ENCODE measurements at places on chromosomes 7 and 10.

- no peak for DNase-seq
Measured at GRCh38 chr10:117360994-117361667, 14.1 kb downstream of the PDZD8 start.

GRCh38 chr7:125661-126060 lies 66.7 kb upstream of the FAM20C start:
- DNase-seq, result no peak

DNA sequence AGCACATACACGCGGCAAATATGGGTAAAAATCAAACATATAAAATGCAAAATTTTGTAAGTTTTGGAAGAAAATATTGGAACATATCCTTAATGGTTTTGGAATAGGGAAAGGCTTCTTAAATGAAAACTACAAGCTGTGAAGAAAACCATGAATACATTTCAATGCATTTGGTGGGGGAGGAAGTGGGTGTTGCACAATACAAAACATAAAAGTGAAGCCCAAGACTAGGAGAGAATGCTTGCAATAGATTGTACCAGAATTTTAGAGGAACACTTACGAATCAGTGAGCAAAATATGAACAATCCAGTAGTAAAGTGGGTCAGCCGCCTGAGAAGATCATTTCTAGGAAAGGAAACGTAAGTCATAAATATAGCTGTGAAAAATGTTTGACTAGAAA lies 322.6 kb upstream of the MKI67 start:
- DNase-seq, result no peak

DNA sequence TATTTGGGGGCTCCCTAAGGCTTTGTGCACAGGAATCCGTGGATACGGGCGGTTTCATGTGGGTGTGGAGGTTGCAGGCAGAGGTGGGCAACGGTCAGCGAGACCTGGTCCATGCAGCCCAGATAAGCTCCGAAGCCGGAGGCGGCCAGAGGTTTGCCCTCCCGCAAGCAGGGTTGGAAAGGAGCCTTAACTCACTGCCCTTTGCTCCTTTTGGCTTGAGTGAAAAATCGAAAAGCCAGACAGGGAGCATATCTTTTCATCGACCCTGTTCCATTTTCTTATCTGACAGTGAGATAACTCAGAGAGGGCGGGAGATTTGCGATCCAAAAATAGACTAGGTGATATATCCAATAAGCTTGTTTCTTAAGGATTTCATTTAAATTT lies 1.5 kb downstream of the GRM3 start:
- no peak for DNase-seq

DNA sequence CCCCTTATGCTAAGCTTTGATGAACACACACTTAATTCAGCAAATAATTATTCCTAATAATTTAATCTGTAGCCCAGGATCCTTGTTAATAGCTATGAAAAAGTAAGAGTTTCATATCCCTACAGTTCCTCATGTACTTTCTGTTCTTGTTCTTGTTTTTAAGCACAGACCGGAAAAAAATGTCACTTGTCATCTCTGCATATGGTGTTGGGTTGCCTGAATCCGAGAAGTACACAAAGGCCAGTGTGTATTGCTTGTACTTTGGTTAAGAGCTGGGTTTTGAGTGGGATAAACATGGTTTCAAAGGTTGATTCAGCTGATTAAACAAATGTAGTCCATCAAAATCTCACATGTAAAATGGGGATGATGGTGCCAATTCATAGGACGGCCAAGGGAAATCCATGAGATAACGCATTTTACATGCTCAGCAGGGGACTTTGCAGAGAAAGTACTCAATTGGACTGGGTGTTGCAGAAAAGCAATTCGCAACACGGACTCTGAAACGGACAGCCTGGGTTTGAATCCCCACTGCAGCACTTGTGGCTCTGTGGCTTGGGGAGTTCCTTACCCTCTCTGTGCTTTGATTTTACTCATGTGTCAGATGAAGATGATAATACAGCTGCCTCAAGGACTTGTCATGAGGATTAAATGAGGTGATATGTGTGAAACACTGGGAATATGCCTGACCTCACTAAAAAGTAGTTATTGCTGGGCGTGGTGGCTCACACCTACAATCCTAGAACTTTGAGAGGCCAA lies 71.7 kb downstream of the MAP3K8 start:
- DNase-seq, result peak; percentile 36

- no peak for DNase-seq
Measured at GRCh38 chr7:158050978-158051651, 536.5 kb downstream of the PTPRN2 start.

GRCh38 chr10:117345143-117345542 lies 30.1 kb downstream of the PDZD8 start:
- DNase-seq, result peak; percentile 40

- DNase-seq, result no peak
Measured at GRCh38 chr7:87116315-87116714, 35.9 kb upstream of the DMTF1 start.

- no peak for DNase-seq
Measured at GRCh38 chr7:152902054-152902453, 142.5 kb downstream of the ACTR3B start.

DNA sequence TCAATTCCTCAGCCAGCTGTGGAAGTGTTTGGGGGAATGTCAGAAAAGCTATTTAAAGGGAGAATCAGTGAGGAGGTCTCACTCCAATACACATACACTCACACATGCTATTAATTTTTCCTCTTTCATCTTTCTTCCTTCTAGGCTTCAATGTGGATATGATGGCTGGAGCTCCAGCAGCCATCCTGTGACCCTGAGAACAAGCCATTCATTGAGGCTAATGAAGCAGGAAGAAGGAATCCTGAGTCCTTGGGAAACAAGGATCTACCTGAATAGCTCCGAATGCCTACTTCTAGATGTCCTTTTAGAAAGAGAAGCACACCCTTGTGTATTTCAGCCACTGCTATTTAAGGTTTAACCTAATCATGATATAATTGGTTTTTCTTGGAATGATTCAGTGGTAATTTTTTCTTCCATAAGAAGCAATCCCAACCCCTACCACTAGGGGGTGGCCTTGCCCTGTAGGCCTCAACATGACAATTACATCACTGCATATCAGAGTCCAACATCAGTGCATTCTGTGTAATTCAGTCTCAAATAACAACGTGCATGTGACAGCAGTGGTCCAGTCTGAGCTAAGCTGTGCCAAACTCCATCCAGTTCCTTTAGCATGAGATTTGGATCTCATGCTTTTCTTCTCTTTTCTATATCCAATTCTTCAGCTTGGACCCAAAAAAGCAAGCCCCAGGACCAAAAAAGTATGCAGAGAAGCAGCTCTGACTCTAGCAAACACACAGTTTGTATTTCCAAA lies 85.3 kb upstream of the ANKRD1 start:
- DNase-seq, result peak; percentile 77

DNA sequence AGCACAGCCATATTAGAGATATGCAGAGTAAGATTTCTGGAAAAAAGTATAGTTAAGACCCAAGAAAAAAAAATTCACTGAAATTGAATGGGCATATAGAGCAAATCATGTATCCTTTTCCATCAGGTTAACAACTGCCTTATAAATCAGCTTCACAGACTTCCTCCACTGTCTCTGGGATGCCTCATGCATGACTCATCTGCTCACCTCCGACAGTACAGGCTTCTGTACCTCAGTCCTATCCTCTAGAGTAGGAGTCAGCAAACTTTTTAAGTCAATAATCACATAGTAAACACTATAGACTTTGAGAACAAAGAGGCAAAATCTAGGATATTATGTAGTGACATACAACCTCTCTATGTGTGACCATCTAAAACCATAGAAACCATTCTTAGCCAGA lies 211.6 kb upstream of the SP8 start:
- DNase-seq, result no peak

- no peak for DNase-seq
Measured at GRCh38 chr10:75531571-75532031, 100.2 kb downstream of the LRMDA start.

DNA sequence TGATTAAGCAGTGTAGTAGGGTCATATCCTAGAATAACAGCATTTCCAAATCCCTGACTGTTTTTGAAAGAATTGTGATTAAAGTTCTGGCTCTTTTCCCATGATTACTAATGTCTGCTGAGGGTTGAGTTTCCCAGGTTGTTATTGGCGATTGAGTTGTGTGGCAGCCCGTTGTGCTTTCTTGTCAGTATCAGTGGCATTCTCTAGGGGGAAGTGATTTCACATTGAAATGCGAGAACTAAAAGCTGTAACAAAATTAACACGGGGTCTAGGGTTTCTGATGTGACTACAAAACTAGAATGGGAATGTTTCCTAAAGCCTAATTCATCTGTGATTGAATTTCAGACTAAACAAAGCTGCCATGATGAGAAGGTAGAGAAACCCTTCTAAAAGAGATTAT lies 349.4 kb downstream of the EXOC4 start:
- no peak for DNase-seq

- DNase-seq, result no peak
Measured at GRCh38 chr7:45563941-45564461, 10.2 kb upstream of the ADCY1 start.

- DNase-seq, result peak; percentile 12
Measured at GRCh38 chr7:37018954-37019353, 294.7 kb upstream of the AOAH start.

GRCh38 chr7:24730018-24730369 lies 27.3 kb downstream of the GSDME start:
- no peak for DNase-seq

GRCh38 chr7:45660901-45661211 lies 86.7 kb downstream of the ADCY1 start:
- no peak for DNase-seq

DNA sequence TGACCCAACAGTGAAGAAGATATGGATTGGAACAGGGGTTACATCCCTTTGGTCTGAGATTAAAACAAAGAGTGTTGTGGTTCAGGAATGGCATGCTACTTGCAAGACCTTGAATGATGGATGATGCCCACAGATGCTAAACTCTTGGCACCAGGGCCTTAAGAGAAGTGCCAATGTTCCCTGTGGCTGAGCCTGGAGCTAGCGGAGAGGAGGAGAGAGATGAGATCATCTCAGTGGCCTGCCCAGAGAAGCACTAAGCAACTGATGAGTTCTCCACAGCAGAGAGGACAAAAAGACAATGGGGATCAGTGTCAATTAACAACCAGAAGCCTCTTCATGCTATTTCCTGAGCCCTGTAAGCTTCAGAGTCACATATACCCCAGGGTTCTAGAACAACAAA lies 97.8 kb downstream of the ELAPOR2 start:
- DNase-seq, result no peak

DNA sequence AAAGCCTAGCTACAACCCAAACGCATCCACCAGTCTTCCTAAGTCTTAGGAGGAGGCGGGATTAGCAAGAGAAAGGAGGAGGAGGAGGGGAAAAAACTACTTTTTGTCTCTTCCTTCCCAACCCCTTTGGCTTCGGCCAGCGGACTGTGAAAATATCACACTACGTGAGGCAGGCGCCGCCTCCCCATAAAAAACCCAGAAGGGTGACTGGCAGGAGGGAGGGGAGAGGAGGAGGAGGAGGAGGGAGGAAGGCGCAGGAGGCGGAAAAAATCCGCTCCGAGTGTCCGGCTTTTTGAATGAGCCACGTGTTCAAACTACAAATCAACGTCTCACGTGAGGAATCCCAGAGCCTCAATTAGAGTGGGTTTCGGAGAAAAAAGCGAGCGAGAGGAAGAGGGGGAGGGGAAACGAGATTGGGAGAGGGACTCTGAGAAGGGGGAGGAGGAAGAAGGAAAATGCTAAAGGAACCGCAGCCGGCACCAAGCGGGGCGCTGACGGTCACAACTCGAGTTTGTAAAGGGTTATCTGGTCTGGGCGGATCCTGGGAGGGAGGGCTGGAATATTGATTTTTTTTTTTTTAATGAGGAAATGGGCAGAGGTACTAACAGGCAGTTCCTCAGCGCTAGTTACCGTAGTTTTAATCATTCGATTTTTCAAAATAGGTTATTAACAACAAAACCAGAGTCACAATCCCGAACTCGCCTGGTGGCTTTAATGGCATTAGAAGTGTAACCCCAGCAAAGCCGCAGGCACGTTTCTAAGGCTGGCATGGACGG lies at the start of gene IGF2BP3:
Gene IGF2BP3, minus strand, starts transcription at position 162 of the 776 bp plus-strand sequence. CDS start 381 bp downstream, outside the sequence.
- DNase-seq, result peak; percentile 37

GRCh38 chr7:70307544-70308106 lies 709.4 kb downstream of the AUTS2 start:
- no peak for DNase-seq

DNA sequence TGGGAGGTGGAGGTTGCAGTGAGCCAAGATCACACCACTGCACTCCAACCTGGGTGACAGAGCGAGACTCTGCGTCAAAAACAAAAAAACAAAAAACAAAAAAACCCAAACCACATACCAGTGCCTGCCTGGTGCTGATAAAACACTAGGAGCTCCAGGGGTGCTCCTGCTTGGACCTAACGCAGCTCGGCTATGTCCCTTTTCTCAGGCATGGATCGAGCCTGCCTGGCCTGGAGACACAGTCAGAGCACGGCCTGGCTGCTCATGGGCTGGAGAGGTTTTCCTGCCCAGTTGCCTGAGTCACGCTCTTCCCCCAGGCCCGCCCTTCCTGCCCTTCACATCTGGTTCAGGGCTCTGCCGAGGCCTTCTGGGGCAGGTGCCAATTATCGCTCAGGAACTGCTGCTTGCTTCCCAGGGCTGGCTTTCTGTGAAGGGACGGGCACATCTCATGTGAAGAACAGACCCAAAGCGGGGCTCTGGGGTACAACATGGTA lies 12.6 kb upstream of the NPFFR1 start:
- DNase-seq, result peak; percentile 62

DNA sequence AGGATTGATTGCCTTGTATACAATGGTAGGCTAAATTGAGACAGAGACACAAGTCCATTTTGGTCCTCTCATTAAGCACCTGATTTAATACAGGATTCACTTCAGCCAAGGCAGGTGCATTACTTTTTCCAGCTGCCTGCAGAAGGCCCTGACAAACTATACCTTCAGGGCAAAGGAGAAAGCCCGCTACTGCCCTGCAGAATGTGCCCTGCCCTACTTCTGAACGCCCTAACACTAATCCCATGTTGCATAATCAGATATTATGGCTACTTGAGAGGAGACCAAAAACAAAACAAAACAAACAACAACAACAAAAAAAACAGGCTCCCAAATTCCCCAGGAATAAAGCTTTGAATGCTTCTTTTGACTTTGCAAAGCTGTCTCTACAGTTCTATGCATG lies 116.9 kb upstream of the ABI1 start:
- DNase-seq, result no peak

DNA sequence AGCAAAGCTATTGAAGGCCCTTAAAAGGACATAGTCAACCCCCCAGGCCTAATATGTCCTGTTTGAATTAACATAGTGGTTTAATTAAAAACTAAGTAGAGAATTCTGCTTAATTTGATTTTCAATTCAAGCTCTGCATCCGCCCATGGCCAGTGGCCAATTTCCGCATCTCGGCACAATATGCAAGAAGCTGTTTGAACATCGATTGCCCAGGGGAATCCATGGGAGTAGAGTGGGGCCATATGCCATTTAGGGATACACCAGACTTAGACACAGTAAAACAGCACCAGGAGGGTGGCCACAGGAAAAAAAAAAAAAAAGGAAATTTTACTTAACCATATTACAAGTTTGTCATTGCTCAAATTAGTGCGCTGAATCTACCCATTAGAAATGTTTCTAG lies 100.4 kb downstream of the LMBR1 start:
- DNase-seq, result no peak
